HEK293T (cell line): ENCODE measurements at places on chromosomes 2 and 18.

DNA sequence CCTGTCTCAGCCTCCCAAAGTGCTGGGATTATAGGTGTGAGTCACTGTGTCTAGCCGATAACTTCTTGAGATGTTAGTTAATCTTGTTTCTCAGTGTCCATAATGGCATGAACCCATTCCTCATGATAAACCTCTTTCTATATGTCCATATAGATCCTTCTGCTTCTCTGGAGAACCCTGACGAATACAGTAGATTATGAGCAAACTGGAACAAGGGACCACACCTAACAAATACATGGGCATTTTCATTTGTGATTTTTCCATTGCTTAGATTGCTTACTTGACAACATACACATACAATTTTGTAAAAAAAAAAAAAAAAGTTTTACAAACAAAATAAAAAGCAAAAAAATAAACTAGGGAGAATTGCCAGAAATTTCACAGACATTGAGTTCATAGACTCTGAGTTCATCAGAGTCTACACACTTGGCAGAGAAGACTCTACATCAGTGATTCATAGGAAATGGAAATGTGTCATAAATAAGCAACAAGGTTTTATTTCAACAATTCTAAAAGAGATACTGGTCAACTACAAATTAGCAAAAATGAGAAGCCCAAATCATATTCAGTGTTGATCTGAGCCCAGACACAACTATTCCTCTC, 96.7 kb downstream of the GALR1 start:
- DNase-seq, result no peak

DNA sequence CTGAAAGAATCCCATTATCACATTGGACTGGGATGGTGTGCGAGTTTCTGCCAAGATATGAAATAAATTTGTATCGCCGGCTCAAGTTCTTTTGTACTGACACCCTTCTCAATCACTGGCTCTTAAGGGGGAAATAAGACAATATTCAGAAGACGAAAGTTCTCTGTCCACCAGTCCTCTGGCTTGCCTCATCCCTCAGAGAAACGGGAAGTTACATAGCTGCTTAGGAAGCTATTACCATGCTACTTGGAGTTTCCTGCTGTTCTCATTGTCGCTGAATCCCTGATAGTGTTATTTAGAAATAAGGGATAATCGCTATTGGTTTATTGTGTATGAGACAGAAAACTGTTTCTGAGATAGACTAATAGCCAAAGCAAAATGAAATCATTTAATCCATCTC, 205.0 kb upstream of the ZNF521 start:
- DNase-seq, result no peak

GRCh38 chr18:44837482-44838180, 156.9 kb downstream of the SETBP1 start:
- DNase-seq, result no peak

- no peak for DNase-seq
Measured at GRCh38 chr2:63977904-63978303, 41.3 kb downstream of the VPS54 start.

GRCh38 chr2:39875914-39876267, 96.8 kb upstream of the THUMPD2 start:
- no peak for DNase-seq

GRCh38 chr2:152761214-152761613, 42.8 kb downstream of the ARL6IP6 start:
- no peak for DNase-seq

- DNase-seq, result no peak
Measured at GRCh38 chr2:168245074-168245825, 2.1 kb downstream of the STK39 start.

DNA sequence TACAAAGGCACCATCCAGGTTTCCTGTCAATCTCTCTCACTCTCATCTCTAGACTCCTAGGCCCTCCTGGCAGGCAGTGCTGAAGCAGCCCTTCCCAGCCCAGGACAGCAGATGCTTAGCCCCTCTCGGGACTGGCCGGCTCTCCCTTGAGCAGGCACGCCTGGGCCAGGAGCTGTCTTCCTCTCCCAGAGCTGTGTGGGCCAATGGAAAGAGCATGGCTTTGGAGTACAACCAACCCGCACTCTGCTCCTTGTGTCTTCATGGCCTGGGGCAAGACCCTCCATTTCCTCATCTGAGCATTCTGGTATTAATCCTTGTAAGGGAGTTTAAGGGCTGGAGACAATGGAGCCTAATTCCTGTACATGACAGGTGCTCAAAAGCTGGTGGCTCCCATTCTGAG, 97.2 kb downstream of the CAPN13 start:
- no peak for DNase-seq

GRCh38 chr2:15973481-15974401, 33.4 kb downstream of the MYCN start:
- no peak for DNase-seq

- no peak for DNase-seq
Measured at GRCh38 chr2:138902239-138902871, 122.2 kb upstream of the NXPH2 start.

DNA sequence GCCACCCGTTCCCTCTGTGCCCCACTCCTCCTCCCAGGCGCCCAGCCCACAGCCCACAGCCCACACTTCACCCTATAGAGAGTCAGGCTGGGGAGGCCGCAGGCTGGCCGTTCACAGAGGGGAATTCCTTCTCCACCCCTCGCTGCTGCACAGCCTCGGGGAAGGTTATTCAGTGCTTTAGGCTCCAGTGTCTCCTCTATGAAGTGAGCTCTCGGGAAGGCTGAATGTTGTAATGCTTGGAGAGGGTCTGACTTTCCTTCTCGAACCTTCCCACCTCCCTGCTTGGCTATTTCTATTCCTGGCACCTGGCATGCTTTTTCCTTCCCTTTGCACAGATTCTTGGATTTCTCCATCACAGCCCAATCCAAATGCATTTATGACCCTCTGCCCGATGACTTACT, 62.5 kb upstream of the SMAD7 start:
- DNase-seq, result no peak

DNA sequence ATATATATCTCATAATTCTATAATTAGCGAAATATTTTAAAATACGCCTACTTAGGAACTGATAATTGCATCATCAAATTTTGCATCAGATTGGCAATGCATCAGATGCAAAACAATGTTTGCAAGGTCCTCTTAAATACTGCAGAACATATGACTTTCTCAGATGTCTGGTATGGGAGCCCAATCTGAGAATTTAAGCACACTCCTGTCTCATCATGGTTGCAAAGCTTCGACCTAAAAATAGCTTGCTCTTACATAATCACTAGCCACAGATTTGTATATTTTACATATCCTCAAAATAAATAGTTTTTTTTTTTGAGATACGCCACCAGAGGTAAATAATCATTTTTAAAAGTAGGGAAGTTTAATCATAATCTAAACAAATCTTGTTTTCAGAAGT, 123.2 kb downstream of the CABYR start:
- no peak for DNase-seq

DNA sequence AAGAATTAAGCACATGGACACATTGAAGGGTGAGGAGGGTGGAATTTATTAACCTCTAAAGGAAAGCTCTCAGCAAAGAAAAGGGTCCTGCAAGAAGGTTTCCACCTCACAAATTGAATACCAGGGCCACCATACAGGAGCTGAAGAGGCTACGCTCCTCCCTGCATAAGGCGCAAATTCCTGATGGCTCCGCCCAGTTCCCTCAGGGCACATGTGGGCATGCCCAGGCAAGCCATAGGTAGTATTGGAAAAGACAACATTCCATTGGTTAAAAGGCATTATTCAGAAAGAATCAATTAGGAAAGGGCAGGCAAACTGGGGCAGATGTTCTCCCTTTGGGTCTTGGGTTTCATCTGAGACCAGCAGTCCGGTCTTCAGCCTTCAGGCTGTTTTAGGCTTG, 161.2 kb downstream of the PTPRM start:
- no peak for DNase-seq

DNA sequence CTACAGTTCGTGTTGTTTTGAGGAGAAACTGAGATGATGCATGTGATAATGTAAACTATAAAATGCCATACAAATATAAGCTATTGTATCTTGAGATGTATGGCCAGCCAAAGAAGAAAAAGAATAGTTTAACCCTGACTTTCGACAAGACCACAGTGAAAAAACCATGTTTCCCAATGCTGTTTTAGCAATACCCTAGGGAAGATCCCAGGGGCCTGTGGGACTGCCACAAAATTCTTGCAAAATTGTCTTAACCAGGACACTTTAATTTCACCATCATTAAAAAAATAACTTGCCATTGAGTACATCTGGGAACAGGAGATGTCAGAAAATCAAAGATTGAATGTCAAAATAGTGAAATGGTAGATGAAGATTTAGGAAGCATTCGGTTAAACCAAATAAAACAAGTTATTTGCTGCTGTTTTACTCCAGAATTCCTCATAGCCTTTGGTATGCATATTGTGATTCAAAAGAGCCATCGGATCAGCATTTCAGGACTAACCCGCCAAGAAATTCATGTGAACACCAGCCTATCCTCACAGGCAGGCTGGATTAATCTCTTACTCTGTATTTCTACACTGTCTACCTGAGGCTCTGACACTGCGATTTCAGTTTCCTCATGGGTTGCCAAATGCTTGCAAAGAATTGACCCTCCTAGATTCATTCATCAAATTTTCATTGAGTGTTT, 49.0 kb upstream of the SP3 start:
- no peak for DNase-seq

DNA sequence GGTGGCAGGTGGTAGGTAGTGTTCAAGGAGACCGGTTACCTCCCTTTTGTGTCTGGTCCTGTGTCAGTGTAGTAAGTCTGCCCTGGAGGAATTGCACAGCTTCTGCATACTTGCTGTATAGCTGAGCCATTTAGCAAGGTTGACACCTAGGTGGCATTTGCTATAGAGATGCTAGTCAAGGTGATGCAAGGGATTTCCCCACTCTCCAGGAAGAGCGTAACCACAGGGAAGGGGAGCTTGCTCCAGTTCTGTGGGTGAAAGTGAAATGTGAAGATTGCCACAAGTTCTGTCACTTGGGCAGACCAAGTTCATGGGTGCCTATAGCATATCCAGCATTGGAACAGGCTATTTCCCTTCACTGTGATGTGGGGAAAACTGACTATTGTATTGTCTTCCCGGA, 28.1 kb downstream of the NAT8 start:
- no peak for DNase-seq

GRCh38 chr2:8172661-8173060, 509.2 kb upstream of the ID2 start:
- DNase-seq, result no peak
